Hepatic stellate cell (primary cell): ENCODE measurements at places on chromosomes 13 and 19.
A peak's percentile ranks its signal among the peaks of the same experiment; 100 is the strongest.

- DNase-seq: no peak
Measured at GRCh38 chr19:52659013-52659412, 20.9 kb upstream of the ZNF83 start.

DNA sequence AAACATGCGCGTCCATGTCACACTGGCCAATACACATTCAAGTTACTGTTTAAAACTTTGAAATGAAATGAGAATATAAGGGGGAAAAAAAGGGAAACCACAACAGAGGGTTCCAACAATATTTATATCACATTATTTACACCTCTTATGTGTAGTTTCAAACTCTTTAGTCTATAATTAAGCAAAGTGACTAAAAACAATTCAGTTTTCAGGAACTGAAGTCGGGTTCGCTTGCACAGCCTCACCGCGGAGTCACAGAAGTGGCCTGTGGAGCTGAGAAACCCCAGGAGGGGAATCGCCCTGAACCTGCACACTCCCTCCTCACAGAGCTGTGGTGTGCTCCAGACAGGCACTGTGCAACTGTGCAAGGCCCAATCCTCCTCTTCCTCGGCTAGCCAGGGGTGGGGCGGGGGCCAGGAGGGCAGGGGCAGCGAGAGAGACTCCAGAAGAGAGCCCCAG, 75.9 kb downstream of the STK24 start:
- no peak for DNase-seq

DNA sequence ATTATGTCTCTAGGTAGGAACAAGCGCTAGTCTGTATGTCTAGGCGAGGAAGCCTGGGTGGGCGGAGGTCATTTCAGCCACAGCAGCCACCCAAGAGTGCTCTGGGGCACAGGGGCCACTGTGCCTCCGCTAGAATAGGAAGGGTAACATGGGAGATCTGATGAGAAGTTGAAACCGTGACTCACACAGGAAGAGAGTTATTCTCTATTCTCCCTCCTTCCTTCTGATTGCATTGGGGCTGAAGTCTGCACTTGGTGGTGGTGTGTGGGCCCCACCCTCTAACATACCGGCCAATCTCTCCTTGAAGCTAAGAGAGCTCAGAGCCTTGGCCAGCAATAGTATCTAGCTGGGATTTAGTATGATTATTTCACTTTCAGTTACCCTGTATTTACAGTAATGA, 20.3 kb upstream of the GGACT start:
- DNase-seq: no peak

DNA sequence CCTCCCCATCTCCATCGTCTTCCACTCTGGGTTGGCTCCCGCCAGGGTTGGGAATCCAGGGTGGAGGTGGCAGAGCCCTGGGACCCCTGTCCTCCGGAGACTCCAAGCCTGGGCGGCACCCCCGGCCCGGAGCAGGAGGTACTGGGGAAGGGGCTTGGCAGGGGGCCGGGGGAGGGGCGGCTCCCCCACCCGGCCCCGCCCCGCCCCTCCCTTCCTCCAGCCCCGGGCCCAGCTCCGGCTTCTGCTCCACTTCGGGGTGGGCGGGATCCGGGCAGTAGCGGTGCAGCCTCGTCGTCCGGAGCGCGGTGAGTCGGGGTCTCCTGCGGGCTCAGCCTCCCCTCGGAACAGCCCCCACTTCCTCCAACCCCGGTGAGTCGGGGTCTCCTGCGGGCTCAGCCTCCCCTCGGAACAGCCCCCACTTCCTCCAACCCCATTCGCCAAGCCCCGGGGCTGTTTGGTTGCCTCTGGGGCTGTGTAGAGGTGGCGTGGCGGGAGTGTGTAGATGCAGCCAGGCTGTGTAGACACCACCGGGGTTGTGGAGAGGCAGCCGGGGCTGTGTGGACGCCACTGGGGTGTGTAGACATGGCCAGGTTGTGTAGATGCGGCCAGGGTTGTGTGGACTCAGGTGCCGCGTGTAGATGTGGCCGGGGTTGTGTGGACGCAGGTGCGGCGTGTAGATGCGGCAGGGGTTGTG, at the start of gene TMPRSS9:
TMPRSS9 (plus strand) TSS at position 274 of the 694 bp plus-strand sequence. CDS start 29,521 bp downstream, outside the sequence.
- no peak for DNase-seq

DNA sequence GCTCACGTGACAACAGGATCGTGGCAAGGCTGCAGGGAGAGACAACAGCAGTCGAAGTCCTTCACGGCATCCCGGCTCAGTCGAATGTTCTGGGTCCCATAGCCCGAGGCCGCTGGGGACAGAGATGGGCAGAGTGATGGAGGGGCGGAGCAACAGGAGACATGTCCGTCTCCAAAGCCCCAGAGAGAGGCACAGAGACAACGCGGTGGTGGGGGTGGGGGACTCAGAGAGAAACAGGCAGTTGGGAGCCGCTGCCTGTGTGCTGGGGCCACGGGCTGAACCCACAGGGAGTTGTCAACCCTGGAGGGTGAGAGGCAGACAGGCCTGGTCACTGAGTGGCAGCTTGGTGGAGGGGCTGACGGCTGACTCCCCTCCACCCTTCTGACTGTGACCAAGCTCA, 20.4 kb downstream of the NOSIP start:
- no peak for DNase-seq

- no peak for DNase-seq
Measured at GRCh38 chr13:102220681-102221228, 181.1 kb downstream of the FGF14 start.

GRCh38 chr13:31962731-31963370, 68.7 kb upstream of the FRY start:
- DNase-seq: no peak

GRCh38 chr19:1811472-1811894, 593 bp downstream of the ATP8B3 start:
- DNase-seq: peak; percentile 84

DNA sequence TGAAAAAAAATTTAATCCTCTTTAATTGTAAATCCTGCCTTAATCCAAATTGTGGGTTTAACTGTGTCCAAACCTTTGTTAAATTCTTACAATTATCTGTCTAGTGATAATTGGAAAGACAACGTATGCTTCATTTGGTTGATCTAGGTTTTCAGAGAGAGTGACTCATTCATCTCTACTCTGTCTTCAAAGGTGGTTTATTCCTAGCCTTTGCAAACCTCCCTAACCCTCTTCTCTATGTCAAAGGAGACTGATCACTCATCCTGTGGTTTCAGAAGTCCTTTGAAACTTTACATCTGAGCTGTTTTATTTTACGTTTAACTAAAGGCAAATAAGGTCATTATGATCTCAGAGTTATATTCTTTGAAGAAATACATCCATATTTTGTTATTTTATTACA, 8.8 kb upstream of the OXGR1 start:
- no peak for DNase-seq

GRCh38 chr19:18519962-18520847, 1.7 kb downstream of the ELL start:
- DNase-seq: peak; percentile 79

GRCh38 chr13:19845758-19846157, 17.7 kb downstream of the ZMYM5 start:
- DNase-seq: peak; percentile 94

GRCh38 chr13:41700790-41701310, 243.5 kb downstream of the RGCC start:
- peak; percentile 26 for DNase-seq

- peak; percentile 87 for DNase-seq
Measured at GRCh38 chr19:3163230-3163886, 15.2 kb upstream of the S1PR4 start.

GRCh38 chr19:58575183-58576041, 2.3 kb upstream of the MZF1 start:
- peak; percentile 91 for DNase-seq

DNA sequence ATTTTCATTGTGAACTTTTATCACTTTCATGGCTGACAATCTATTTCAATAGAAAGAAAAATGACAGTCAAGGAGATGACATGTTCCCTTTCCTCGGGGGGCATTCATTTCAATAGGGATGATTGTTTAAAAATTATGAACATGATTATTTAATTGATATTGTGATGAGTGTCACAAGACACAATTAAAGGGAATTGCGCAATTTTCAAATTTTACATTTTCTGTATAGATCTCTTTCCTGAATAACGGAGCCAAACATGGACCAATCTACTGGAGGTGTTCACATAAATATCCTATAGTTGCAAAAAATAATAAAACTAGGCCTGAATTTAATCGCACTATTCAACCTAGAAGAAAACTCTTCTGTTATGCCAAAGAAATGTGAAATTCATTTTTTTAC, 1274.6 kb downstream of the SLITRK5 start:
- DNase-seq: no peak

- peak; percentile 6 for DNase-seq
Measured at GRCh38 chr19:44308011-44308410, 3.2 kb upstream of the ZNF235 start.

DNA sequence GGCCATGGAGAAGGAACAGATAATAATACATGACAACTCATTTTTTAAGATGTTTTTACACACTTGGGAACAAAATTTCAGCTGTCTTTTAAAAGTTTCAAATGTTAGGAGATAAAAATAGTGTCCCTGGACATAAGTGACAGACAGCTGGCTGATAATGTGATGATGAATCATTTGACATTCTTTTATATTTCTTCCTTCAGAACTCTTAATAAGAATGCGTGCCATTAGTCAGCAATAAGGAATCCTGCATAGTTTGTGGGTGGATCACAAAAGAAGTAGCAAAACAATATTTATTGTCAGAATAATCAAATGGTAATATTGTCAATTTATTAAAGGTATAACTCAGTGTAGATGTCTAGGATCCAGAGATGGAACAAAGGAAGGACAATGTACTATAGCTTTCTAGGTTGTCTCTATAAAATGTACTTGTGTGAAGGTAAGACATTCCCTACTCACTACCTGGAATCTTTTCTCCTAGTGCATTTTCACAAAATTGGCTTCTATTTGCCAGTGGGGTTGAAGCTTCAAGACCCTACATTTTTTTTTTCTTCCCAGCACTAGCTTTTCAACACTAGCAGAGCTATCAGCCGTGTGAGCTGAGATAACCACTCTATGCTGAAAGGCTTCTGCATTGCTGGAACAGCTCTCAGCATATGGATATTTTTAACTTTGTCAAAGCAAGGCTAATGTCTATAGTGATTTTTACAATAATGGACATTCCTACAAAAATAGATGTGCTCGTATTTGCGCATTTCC, 175.6 kb upstream of the SLITRK6 start:
- no peak for DNase-seq

GRCh38 chr19:47350630-47351029, 1.5 kb downstream of the DHX34 start:
- no peak for DNase-seq
